ENCODE measurements at places on chromosomes 7 and 10.

DNA sequence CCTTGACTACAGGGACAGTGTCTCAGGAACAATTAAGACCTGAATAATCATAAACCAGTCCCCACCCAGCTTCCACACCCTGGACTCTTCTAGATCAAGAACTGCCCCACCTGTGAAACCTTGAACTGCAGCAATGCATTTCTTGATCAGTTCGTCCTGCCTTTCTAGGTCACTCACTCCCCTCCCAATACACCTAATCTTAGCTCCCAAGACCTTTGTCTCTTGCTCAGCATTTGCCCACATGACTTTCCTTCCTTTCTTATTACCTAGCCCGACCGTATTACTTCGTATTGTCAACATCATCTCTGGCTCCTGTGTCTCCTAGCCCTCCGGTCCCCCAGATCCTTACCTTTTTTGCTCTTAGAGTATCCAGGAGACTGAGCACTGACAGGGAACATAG lies 5.5 kb upstream of the NAMPT start:
- no peak for DNase-seq

DNA sequence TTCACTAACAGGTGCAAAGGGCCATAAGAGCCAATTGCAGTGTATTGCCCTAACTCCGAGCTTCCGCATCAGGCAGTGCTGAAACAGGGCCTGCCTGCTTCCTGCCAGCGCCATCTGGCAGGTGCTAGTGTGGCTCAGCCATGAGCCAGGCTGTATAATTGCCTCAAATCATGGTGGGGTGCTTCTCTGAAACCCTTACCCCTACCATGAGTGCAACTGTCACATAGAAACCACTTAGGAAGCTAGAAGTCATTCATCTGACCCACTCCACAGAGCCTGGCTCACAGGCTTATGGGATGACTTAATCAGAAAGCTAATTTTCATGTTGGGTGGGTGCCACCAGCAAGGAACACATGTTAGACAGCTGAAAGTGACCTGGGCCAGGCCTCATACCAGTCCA lies 133.3 kb upstream of the LAMB4 start:
- DNase-seq, result no peak

DNA sequence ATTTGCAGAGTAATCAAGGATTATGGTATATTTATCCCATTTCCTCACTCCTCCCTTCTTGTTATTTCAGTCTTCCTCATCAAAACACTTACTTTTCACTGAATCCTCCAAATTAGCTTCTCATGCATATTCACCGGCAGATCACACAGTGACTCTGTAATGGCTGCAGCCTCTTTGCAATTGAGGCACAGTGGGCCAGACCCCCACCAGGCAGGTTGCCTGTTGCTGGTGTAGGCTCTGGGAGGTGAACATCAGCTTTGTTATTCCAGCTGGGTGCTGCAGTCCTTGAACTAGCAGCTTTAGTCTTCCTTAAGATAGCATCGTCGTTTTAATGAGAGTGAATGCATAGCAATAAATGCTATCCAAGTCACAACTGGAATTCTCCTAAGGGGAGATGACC lies 449.3 kb downstream of the CNTNAP2 start:
- DNase-seq, result no peak

- DNase-seq, result no peak
Observed at GRCh38 chr10:117694190-117694589, 151.6 kb downstream of the EMX2 start.

DNA sequence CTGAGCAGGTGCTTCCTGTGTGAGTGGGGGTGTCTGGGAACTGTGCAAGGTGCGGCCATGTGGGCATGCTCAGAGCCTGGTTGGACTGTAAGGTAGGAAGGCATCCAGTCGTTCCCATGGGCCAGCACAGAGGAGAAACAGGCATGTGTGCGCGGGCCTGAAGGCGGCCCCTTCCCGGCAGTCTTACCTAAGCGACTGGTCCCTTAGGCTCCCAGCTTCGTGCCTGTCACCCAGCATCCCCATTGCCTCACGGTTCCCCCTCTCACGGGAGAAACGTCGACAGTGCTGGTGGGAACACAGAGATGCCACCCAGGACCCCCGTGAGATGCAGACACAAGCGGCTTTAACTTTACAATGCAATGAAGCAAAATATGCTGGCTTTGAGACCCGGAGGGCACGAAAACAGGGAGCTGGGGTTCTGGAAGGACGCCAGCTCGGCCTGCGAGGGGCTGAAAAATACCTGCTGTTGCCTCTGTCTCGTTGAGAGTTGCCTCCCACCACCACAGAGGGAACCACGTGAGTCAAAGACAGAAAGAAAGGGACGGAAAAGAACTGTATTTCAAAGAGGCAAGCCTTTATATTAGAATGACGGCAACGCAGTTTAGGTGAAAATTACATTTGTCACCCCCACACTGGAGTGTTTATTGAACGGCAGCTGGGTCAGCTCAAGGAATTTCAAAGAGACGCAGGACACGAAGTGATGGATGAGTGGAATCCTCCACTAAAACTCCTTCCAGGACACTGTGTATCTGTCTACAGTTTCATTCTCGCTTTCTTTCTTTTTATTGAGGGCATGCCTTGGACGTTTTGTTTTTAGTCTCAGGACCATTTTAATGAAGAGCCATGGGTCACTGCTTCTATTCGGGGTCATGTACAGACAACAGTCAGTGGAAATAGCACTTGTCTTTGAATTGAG lies 128.4 kb downstream of the DNAJB6 start:
- DNase-seq, result no peak

DNA sequence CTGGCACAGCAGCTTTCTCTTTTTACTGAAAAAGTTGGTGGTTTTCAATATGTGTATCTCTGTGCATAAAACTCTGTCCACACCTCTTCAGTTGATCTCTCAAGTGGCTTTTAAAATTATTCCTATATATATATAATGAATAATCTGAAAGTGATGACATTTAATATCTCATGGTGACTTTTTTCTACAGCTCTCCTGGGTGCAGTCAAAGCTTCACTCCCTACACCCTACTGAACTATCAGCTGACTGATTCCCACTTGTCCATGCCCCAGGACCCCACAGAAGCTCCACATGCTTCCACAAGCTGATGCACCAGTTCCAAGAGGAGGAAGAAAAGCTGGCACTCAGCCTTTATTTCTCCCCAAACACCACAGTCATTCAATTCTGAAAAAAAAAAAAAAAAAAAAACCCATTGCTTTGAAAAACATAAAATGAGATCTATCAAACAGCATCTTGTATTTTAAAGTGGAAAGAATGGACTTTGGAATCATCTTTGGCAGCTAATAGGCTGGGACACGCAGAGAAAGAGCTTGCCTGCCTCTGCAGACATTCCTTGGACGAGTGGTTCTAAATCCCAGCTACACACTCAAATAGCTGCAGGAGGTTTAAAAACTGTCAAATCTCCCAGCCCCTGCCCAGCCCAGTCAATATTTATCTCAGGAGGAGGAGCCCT lies 75.3 kb upstream of the GDF10 start:
- DNase-seq, result no peak

GRCh38 chr7:12178317-12178716 lies 32.8 kb upstream of the TMEM106B start:
- DNase-seq, result no peak

DNA sequence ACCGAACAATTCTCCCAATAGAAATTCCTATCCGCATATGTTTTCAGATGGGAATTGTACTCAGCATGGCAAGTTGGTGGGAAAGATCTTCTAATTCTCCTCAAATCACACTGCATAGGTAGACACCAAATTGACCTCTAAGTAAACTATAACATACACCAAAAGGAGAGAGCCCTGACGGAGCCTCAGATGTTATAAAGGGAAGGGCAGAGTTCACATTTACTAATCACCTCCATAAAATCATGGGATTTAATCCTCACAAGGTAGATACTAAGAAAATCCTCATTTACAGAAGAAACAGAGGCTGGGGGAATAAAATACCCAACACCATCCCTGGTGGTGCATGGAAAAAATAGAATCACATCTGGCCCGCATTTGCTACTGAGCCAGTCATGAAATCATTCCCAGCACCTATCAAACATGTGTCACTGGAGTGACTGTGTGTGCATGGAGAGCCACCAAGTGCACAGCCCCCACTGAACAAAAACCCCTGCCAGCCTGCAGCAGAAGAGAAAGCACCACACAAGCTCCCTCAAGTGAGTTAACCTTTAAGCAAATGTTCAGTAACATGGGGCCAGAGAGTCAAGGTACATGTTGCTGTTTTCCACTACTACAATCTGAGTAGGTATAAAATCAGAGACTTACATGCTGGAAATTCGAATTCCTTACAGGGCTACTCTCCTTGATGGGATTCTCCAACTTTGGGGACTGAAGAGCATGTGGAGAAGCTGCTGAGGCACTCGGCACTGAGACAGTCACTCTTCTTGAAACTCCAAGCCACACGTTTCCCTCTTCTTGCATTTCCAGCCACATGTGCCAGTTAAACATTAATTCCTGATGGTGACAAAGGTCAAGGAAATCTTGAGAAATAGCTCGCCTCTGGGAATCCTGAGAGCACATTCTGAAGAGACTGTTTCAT lies at the start of gene DDC:
TSS of gene DDC (minus strand) at position 766 of the 919 bp plus-strand sequence. CDS start 21,320 bp downstream, outside the sequence.
- DNase-seq, result no peak

DNA sequence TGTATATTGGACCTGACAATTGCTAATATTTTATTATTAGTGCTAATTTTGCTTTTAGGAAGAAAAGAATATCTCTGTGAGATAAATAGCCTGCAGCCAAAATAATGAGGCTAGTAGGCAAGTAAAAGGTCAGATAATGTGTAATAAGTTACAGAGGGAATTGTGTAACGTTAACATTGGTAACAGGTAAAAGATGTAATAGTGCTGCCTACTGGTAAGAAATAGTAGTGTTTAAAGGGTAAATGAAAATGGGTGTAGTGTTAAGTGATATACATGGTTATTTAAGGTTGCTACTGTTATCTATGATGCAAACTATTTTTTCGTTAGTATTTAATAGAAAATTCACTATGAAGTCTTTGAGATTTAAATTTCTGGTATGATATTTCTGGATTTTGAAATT lies 9.2 kb upstream of the FOXP2 start:
- DNase-seq, result peak; percentile 23

DNA sequence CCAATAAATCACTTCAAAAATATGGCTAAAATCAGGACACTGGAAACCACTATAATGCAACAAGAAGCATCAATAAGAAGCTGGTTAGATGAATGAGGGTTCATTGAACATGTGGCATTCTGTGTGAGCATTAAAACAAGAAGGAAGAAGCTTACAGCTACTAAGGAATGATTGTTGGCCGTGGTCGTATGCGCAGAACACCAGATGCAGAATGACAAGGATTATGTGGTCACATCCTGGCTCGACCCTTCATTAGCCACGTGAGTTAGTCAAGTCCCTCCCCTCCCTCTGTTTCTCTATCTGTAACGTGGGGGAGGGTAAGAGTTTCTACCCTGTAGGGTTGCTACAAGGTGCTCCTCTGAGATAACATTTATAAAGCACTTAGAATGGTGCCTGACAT lies 174.3 kb downstream of the ADAM12 start:
- DNase-seq, result no peak

DNA sequence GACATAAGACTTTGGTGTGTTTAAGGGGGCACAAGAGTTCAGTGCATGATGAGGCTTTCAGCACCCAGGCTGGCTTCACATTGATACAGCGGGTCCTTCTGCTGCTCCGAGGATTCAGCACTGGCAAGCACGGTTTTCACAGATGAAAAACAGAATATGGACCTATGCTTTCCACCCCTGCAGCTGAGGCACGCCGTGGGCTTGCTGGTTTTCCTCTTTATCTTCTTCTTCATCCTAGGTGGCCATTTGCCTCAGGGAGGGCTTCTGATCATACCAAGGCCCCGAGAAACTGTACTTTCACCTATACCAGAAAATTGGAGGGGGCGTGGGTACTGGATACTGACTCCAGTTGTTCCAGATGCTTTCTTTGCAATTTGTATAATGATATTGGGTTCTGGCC lies 277.1 kb upstream of the ZNF32 start:
- DNase-seq, result no peak

GRCh38 chr10:48568546-48568945 lies 36.3 kb downstream of the ARHGAP22 start:
- no peak for DNase-seq

GRCh38 chr10:62081341-62082270 lies 180.1 kb downstream of the ARID5B start:
- DNase-seq, result no peak

DNA sequence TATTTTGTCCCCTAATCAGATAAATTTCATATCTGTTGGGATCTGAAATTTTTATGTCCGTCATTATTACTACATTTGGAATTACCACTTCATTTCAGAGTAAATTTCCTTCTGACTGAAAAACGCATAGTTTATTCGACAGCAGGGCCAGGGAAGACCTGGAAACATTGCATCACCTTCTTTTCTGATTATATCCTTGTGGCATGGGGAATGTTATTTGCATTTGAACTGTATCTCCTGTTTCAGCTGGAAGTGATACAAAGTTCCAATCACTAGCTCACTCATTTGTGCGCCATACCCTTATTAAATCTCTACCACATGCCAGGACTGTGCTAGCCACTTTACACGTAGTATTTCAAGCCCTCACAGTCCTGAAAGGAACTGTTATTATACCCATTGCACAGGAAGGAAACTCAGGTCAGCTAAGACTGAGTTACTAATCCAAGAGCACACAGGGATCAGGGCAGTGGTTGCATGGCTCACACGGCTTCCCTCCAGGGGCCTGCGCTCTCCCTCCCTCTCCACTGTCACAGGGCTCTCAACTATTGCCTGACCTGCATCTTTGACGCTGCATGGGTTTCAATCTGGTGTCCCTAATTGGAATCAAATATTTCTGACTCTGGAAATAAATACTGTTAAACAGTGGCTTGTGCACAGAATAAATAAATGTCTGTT lies 84.4 kb upstream of the NANOS1 start:
- DNase-seq, result no peak

DNA sequence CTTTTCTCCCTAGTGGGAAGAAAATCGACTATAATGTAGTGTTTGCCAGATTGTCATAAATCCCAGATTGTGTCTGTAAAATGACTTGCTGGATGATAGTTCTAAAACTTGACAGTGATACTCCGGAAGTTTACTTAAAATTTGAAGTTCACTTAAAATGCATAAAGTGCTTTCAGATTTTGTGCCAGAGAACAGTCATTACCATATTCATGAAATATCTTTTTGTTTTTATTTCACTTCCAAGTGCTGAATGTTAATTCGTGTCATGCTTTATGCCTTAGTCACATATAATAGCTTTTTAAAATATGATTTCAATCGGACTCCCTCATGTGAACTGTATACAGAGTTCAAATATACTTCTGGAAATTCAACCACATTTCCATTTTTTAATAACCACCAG lies 30.4 kb downstream of the PRPF18 start:
- no peak for DNase-seq

DNA sequence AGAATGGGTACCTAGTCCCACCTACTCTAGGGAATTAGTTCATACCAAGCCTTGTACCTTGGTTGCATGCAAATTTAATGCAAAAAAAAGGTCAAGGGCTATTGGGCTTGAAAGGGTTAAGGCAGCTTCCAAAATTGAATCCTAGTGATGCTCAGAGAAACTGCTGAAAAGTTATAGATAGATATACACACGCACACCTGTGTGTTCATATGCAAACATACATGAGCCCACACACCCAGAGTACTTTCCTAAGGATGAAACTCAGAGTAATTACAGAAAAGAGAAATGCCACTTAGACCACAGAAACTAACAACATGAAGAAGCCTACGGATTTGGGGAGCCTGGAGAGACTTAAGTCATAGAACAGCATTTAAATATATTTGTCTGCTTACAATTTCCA lies 1.5 kb downstream of the SLC25A13 start:
- peak; percentile 50 for DNase-seq
